Effector memory CD4-positive, alpha-beta T cell (primary cell): ENCODE measurements at places on chromosomes 7 and 10.

GRCh38 chr10:89683883-89684282 lies 17.5 kb upstream of the KIF20B start:
- no peak for DNase-seq

DNA sequence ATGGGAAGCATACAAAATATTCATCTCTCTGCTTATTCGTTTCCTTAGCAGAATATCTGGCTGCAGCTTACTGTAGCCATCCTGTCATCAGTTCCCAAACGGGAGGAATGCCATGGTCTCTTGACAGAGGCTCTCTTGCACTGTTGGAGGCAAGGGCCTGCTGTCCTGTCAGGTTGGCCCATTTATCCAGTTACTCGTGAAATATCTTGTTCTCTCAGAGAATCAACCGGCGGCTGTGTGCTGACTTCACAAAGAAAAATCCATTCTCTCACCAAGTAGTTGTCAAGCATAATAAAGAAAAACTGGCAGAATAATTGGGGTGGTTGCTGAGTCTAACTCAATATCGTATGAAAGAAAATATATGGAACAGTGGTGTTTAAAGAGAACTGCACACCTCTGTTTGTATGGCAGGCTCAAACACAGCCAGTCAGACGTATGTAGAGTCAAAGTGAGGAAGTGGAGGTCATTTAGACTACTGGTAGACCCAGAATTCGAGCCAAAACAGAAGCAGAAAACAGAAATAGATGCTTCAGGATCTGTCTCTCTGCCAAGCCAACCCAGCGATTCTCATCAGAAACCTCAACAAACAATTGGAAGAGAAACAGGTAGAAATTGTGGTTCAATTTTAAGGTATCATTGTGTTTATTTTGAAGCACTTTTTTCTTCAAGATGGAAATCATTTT lies 349.2 kb upstream of the PRKCQ start:
- no peak for DNase-seq

GRCh38 chr10:61830846-61831273 lies 70.6 kb upstream of the ARID5B start:
- no peak for DNase-seq

- no peak for DNase-seq
These were observed 275.2 kb downstream of the AUTS2 start for GRCh38 chr7:69873512-69873911.

DNA sequence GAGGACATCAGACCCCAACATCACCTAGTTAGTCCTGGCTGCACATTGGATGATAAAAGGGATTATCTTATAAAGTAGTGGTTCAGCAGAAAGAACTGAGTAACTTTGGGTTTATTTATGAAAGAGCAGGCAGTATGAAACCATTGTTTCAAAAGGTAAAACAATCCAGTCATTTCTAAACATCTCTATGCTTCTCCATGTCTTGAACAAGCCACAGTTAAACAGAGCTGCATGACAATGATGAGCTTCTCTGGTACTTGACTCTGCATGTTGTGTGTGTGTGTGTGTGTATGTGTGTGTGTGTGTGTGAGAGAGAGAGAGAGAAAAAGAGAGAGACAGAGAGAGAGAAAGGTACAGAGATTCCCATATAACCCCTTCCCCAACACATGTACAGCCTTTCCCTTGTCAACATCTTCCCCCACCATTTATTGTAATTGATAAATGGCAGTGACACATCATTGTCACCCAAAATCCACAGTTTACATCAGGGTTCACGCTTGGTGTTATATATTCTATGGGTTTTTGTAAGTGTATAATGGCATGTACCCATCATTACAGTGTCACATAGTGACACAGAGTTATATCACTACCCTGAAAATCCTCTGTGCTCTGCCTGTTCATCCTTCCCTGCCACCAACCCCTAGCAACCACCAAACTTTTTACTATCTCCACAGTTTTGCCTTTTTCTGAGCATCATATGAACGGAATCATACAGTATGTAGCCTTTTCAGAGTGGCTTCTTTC lies 32.8 kb upstream of the SLC18A3 start:
- no peak for DNase-seq

- DNase-seq = no peak
These were observed 118.9 kb upstream of the NRP1 start for GRCh38 chr10:33453081-33454025.

DNA sequence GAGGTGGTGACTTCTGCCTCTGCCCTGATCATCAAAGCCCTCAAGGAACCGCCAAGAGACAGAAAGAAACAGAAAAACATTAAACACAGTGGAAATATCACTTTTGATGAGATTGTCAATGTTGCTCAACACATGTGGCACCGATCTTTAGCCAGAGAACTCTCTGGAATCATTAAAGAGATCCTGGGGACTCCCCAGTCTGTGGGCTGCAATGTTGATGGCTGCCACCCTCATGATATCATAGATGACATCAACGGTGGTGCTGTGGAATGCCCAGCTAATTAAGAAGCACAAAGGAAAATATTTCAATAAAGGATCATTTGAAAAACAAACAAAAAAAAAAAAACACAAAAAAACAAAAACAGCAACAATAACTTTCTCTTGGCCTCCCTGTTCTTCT lies 59.5 kb upstream of the TOMM7 start:
- DNase-seq = no peak

- no peak for DNase-seq
These were observed 56.9 kb downstream of the IFIT5 start for GRCh38 chr10:89471110-89471809.

DNA sequence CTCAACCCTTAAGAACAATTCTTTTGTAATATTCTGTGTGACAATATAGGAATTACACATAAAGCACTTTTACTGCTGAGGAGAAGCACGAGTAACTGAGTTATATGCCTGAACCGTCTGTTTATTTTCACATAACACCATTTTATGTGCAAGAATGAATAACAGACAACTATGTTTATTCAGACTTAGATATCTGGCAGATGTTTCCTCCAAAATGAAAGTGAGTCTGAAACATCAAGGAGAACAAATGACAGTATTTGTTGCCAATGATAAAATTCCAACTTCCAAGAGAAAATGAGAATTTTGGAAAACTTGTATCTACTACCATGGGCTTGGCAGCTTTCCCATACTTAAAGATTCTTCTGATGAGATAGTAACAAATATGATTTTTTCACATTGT lies 51.4 kb downstream of the DNMBP start:
- DNase-seq = no peak

GRCh38 chr7:102205915-102206314 lies 80.8 kb upstream of the SH2B2 start:
- no peak for DNase-seq

- peak; percentile 31 for DNase-seq
These were observed 846 bp upstream of the ZNF775 start for GRCh38 chr7:150378115-150378852.

GRCh38 chr7:69661342-69661741 lies 63.1 kb downstream of the AUTS2 start:
- DNase-seq = no peak

GRCh38 chr10:104391150-104391968 lies 37.7 kb downstream of the CFAP58 start:
- no peak for DNase-seq

DNA sequence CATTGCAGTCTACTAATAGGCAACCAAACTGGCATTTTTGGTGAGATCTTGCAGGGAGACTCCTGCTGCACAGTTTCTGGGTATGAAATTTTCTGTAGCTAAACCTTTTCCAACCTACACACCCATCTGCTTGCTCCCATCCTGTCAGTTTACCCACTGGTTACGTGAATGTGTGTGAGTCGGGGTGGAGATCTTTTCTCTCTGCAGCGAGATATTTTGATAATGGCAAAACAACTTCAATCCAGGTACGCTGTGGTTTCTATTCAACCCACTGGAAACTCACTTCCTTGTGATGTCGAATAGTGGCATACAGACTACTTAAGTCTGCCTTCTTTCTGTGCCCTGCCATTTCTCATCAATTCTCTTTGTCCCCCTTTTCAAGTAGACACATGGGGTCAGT lies 4.5 kb downstream of the PLEKHA1 start:
- no peak for DNase-seq

- no peak for DNase-seq
These were observed 556.5 kb upstream of the LRRN3 start for GRCh38 chr7:110534241-110534931.

DNA sequence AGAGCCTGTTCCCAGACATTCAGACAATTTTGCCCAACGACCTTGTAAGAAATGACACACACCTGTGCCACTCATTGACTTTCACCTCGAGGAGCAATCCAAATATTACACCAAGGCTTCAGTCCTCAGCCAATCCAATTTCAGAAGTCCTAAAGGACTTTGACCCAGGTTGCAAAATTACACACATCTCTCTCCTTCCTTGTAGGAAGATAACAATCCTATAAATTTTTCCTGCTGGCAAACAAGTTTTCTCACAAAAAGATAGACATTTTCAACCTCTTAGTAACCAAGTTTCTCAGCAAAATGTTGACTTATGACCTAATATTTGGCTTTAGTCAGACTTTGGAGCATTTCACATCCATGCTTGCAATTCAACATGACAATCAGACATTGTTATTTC lies 745.0 kb downstream of the GRID1 start:
- DNase-seq = no peak

DNA sequence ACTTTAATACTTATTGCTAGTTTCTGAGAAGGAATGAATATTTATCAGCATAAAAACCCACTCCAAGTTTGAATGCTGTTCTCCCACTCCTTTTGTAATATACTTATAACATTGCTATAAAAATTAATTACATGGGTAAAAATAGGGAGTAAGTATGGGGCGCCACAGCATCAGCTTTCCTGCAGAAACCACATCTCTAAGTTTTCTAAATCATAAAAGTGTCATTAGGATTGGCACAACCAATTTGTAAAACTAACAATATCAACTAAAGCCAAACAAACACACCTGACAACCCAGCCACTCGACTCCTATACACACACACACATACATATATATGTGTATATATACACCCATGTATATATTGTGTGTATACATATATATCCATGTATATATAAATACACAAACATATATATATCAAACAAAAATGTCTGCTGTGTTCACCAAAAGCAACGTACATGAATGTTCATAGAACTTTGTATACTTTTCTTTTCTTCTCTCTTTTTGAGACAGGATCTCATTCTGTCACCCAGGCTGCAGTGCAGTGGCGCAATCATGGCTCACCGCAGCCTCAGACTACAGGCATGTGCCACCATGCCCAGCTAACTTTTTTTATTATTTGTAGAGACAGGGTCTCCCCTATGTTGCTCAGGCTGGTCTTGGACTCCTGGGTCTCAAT lies 14.8 kb upstream of the LRRC17 start:
- no peak for DNase-seq

GRCh38 chr7:22885797-22886261 lies 63.2 kb upstream of the TOMM7 start:
- DNase-seq = no peak

DNA sequence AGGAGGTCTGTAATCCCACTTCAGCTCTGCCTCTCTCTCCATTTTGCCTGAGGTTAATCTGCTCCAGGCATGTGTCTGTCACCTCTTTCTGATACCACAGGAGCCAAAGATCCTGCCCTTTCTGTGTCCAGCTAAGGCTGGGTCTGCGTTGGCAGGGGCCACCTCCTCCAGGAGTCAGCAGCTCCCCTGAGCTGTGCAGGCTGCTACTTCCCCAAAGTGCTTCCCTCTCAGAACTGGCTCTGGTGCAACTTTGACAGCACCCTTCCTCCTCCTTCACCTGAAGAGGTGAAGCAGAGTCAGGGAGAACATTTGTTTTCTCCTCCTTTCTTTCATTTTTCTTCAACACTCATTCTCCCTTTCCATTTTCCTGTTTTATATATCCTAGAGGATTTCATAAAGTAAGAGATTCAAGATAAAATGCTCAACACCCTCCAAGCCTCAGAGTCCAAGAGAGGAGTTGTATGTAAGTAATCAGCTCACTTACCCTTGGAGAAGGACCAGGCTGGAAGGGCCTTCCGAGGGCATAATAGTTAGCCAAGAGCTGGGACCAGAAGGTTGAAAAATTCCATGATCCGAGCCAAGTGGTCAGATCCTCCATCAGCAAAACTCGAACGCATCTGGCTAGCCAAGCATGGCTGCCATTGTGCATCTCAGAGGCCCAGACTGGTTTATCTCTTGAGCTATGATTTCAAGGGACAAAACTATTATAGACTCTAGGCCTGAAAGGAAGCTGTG lies 257.3 kb downstream of the PTEN start:
- no peak for DNase-seq

DNA sequence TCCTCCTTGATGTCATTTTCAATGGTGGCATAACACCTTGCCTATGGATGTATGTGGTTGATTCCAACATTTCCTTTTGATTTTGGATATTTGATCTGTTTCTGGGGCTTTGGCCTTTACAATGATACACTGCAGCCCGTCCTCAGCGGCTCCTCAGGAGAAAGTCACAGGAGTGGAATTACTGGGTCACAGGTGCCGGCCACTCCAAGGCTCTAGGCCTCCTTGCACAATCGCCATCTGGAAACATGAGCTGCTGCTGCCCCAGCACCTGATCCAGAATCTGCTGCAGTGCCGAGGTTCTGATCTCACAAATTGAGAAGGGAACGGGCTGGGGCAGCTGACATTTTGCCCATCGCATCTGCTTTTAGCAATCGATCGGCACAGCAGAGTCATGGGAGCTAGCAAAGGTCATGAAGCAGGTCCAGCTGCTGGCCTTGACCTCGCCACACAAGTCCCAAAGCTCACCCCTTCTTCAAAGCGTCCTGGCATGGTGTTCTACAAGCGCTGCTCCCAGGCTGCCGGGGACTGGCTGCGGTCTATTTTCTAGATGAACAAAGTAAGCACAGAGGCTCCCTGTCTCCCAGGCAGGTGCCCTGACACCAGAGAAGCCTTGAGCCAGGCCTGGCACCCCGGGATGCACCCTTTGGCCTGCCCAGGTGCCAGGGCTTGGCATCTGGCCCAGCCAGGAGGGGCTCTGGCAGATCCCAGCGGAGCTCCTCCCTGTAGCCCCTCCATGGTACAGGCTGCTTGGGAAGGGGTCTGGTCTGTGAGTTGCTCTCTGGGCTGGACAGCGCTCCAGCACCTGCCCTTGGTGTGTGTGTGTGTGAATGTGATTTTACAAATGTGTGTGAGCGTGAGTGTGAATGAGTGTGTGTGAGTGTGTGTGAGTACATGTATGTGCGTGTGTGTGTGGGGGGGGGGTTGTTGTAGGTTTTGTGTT lies 201.8 kb downstream of the GLRX3 start:
- no peak for DNase-seq

GRCh38 chr7:36896956-36897590 lies 172.8 kb upstream of the AOAH start:
- no peak for DNase-seq
